ENCODE measurements at places on chromosomes 11 and 22.

DNA sequence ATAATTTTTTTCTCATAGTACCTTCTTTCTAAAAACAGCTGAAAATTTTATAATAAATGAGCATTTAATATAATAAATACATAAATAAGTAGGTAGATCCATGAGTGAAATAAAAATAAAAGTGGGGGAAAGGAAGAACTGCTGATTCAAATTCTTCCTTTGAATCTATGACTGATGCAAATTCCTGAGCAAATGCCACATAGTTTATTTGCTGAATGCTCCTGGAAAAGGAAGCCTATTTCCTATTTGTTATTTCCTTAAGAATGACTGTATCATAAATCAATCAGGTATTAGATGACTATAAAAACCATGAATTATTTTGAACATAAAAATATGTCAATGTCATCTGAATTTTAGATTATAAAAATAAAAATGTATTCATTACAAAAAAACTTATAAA, 16.6 kb downstream of the BTBD10 start:
- DNase-seq, result no peak

GRCh38 chr11:117316197-117316961, at the start of gene BACE1:
TSS of gene BACE1 (minus strand) at chr11:117316256. CDS start at chr11:117315795, 461 bp downstream.
- peak; percentile 87 for DNase-seq

GRCh38 chr22:33829546-33830280, 90.6 kb downstream of the LARGE1 start:
- no peak for DNase-seq

- no peak for DNase-seq
Measured at GRCh38 chr11:27807596-27807995, 107.3 kb upstream of the BDNF start.

DNA sequence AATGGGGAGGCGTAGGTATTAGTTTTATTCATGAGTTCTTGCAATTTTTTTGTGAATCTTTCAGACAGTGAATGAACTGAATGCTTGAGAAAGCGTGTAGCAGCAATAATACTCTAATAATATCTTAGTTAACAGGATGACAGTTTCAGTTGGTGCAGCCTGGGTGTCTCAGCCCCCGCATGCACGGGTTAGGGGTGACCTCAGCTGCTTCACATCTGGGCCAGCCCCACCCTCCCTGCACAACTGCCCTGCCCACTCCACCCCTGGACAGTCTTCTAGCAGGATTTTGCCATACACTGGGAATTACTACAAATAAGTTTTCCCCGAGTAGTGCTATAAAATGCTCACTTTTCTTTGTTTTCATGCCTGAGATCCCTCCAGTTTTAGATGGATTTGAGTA, 83.2 kb downstream of the ST3GAL4 start:
- DNase-seq, result no peak

- DNase-seq, result no peak
Measured at GRCh38 chr22:24232124-24232523, 12.8 kb downstream of the GGT5 start.

- no peak for DNase-seq
Measured at GRCh38 chr22:38267086-38267485, 5.7 kb downstream of the TMEM184B start.

DNA sequence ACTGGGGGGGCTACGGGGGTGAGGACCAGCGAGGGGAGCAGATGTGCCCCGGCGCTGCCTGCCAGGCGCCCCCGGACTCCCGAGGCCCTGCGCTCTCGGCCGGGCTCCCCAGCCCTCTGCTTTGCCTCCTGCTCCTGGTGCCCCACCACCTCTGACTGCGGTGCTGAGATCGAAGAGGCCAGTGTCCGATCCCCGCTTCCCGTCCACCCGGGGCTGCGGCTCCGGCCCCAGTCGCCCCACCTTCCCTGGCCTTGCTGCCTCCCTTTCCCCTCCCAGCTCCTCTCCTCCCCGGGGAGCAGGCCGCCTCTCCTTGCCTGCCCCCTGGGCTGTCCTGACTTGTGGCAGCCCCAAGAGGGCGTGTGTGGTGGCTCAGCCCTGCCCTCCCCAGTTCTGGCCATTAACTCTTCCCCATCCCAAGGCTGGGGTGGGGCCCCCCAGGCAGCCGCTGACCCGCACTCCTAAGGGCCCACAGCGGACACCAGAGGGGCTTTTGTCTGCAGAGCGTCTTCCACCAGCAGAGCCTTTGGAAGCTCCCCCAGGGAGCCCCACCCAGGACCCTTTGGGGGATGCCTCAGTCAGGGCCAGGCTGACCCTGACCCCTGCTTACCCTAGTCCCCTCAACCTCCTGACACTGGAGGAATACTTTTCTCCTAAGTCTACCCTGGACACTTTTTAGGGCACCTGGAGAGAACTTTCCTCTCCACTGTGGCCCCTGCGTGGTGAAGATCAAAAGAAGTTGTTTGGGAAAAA, 16.6 kb downstream of the RTN4RL2 start:
- DNase-seq, result no peak

DNA sequence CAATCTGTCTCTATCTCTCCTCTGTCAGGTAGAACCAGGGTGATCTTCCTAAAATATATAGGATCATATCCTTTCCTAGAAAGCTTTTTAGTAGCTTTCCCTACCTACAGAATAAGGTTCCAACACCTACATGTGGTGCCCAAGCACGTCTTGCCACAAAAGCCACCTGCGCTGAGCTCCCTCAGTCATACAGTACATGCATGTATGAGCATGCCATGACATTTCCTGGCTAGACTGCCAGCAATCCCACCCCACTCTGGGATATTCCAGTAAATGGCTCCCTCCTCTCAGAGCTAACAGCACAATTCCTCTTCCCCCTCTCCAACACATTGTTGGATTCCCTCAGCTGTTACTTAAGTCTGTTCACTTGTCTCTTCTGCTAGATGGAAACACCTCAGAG, 398.0 kb downstream of the TENM4 start:
- no peak for DNase-seq

- DNase-seq, result no peak
Measured at GRCh38 chr11:109815500-109816150, 277.6 kb upstream of the ZC3H12C start.

DNA sequence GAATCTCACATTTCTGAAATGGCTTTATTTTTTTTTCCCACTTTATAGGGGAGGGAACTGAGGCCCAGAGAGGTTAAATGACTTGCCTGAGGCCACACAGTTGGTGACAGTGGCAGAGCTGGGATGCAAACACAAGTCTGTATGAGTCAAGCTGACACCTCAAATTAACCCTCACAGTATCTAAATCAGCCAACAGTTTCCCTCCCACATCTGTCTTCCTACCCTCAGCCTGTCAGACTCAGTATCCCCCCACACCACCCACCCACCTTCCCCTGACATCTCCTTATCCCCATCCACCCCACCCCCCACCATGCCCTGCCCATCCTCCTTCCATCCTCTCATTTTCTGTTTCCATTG, 95.2 kb downstream of the TP53I11 start:
- DNase-seq, result no peak

DNA sequence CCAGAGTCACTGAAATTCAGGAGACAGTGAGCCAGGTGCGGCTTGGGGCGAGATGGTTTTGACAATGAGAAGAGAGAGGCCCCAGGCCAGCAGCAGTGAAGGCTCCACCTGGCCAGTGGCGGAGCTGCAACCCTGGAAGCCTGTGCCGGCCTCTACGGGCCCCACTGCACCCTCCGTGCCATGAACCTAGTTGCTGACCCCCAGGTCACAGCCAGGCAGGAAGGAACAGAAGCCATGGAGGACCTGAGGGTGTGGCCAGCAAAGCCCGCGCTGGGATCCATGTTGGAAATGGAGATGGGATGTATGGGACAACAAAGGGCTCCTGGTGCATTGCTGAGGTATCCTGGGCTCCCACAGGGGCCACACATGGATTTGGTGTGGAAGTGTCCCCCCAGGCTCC, 1528.5 kb downstream of the BRD1 start:
- DNase-seq, result peak; percentile 4

GRCh38 chr11:103317118-103317517, 207.9 kb downstream of the DYNC2H1 start:
- no peak for DNase-seq

- DNase-seq, result no peak
Measured at GRCh38 chr11:1508491-1508891, 21.9 kb upstream of the MOB2 start.

DNA sequence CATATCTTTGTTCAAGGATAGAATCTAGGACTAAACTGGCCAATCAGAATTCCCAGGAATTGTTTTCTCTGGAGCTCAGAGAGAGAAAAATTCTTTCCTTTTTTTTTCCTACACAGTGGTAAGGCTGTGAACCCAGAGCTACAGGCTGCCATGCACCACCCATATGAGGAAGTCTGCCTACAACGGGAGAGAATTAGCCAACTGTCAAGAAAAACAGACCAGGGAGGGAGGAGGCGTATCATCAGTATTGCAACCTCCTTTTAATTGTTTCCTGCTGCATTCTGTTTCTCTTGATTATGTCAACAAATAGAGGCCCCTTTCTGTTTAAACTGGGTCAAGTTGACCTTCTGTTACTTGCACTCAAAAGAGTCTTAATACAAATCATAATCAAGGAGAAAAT, 176.5 kb upstream of the UBASH3B start:
- DNase-seq, result no peak

DNA sequence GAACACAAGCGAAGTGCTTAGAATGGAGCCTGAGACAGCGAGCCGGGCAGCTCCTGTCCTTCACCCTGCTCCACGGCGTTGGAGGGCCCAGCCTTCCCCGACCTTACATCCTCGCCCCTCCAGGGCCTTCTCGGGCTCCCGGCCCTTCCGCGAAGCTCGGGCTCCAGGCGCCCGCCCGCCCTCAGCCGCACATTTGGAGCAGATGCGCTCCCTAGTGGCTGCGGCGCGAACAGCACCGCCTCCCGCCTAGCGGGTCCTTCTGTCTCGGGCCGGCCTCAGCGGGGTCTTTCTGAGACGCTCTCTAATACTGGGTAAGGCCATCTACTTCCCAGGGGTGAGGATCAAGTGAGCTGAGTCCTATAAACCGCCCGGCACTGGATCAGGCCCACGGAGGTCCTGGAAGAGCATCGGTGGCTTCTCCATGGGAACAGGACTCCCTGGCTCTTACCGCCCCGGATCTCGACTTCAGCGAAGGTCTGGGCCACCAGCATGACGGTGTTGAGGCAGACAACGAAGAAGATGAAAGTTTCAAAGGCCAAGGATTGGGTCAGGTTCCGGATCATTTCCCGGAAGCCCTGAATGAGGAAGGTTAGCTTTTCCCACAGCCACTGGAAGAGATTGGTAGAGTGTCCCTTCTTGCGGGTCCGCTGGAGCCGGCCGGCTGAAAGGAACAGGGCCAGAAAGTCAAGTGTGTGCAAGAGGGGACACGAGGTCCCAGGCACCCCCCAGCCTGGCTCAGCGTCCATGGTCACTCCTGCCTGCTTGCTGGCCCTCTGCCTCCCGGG, 3.7 kb downstream of the CATSPER1 start:
- no peak for DNase-seq

- peak; percentile 56 for DNase-seq
Measured at GRCh38 chr11:71334191-71334590, 81.8 kb upstream of the SHANK2 start.

DNA sequence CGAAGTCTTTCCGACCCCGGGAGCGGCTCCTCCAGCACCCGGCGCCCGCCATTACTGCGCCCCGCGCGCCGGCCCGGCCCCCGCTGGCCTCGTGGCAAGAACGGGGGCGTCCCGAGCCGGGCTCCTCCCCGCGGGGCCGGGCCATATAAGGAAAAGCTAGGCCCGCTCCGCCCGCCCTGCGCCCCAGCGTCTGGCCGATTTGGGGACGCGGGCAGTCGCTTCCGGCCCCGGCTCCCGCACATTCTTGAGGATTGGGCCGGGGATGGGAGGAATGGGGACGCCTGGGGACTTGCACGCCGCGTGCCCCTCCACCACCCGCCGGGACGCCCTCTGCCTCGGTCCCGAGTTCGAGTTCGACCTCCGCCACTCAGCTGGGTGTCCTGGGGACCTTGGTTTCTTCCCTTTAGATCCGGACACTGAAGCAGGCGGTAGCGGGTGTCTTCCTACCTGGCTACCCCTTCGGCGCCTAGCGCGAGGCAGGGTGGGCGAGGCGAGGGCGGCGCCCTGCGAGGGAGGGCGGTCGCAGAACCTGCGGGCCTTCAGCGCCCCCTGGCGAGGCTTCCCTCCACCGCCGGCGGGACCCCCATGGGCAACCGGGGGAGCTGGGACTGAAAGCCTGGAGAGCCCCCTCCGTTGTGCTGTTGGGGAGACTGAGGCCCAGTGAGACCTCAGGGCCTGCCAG, 3.8 kb downstream of the SMTN start:
- DNase-seq, result peak; percentile 96

DNA sequence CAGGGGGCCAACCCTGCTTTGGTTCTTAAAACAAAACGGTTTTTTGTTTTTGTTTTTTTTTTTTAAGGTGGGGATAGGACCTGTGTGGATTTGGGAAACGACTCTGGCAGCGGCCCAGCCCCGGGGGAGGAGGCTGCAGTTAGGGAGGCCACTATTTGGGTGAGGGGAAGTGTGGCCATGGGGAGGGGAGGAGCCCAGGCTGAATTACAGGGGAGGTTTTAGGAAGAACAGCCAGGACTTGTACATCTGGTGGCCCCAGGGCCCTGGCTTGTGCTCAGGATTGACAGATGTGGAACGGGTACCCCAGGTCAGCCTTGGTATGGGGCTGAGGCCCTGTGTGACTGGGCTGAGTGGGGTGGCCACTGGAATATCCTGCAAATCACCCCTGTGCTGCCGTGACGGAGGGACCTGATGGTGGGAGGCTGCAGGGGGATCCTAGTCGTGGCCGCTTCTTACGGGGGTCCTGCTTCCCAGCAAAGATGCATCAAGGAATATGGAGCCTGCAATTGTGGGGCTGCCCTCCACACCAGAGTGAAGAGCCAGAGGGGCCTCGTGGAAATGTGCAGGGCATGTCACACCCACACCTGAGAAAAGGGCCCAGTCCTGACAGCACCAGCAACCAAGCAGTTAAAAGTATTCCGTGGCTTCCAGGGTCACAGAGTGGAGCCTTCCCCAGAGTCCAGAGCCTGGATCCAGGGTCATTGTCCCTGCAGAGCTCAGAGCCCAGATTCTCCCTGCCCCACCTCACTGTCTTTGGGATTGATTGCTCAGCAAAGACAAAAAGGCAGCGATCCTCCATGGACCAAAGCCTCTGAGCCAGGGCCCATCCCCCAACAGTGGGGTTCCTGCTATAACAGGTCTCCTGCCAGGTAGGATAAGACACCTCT, 55.2 kb upstream of the WNT7B start:
- peak; percentile 72 for DNase-seq

GRCh38 chr11:121318848-121319834, 26.6 kb downstream of the SC5D start:
- no peak for DNase-seq

GRCh38 chr22:43399338-43399979, 12.4 kb upstream of the MPPED1 start:
- DNase-seq, result no peak

DNA sequence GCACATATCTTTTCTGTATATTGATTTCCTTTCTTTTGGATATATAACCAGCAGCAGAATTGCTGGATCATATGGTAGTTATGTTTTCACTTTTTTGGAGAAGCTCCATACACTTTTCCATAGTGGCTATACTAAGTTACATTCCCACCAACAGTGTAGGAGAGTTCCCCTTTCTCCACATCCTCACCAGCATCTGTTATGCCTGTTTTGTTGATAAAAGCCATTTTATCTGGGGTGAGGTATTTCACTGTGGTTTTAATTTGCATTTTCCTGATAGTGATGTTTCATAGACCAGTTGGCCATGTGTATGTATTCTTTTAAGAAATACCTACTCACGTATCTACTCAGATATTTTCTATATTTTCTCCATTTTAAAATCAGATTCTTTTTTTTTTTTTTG, 419.3 kb upstream of the FAT3 start:
- DNase-seq, result no peak

Data from coronary artery (tissue), 2 donors.